T-cell (primary cell): ENCODE measurements at places on chromosomes 6 and 20.

- no peaks in the 10 kb centered on the region for H3K36me3 ChIP-seq
- H3K4me3 ChIP-seq, result peak overlapping the region; percentile 46
- peaks cover 23% of the 10 kb centered on the region for H3K4me1 ChIP-seq
- no peak for DNase-seq
Measured at GRCh38 chr6:135853227-135853626, 1.7 kb downstream of the PDE7B start.

- no peaks in the 10 kb centered on the region for H3K36me3 ChIP-seq
- H3K4me3 ChIP-seq, result no peak overlapping the region
- no peaks in the 10 kb centered on the region for H3K4me1 ChIP-seq
- no peak for DNase-seq
Measured at GRCh38 chr6:98498866-98499265, 335.5 kb upstream of the POU3F2 start.

DNA sequence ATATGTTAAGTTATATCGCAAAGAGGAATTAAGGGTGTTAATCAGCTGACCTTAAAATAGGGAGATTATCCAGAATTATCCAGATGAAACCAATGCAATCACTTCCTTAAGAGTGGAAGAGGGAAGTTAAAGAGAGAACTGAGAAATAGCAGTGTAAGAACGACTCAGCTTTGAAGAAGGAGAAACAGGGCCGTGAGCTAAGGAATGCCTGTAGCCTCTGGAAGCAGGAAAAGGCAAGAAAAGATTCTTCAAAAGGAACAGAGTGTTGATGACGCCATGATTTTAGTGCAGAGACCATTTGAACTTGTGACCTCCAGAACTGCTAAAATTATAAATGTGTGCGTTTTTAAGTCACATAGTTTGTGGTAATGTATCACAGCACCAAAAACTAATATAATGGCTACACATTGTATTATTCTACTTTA is 32.7 kb downstream of the ILRUN start:
- no peak overlapping the region for H3K27ac ChIP-seq
- no peak overlapping the region for H3K4me3 ChIP-seq
- peaks cover 6% of the 10 kb centered on the region for H3K4me1 ChIP-seq
- no peak for DNase-seq
- H3K27me3 ChIP-seq, result no peaks in the 10 kb centered on the region

GRCh38 chr6:4349931-4350330 is 214.6 kb upstream of the ECI2 start:
- H3K4me1 ChIP-seq, result no peaks in the 10 kb centered on the region
- no peak for DNase-seq
- H3K36me3 ChIP-seq, result no peaks in the 10 kb centered on the region
- H3K27ac ChIP-seq, result no peak overlapping the region
- no peak overlapping the region for H3K4me3 ChIP-seq

DNA sequence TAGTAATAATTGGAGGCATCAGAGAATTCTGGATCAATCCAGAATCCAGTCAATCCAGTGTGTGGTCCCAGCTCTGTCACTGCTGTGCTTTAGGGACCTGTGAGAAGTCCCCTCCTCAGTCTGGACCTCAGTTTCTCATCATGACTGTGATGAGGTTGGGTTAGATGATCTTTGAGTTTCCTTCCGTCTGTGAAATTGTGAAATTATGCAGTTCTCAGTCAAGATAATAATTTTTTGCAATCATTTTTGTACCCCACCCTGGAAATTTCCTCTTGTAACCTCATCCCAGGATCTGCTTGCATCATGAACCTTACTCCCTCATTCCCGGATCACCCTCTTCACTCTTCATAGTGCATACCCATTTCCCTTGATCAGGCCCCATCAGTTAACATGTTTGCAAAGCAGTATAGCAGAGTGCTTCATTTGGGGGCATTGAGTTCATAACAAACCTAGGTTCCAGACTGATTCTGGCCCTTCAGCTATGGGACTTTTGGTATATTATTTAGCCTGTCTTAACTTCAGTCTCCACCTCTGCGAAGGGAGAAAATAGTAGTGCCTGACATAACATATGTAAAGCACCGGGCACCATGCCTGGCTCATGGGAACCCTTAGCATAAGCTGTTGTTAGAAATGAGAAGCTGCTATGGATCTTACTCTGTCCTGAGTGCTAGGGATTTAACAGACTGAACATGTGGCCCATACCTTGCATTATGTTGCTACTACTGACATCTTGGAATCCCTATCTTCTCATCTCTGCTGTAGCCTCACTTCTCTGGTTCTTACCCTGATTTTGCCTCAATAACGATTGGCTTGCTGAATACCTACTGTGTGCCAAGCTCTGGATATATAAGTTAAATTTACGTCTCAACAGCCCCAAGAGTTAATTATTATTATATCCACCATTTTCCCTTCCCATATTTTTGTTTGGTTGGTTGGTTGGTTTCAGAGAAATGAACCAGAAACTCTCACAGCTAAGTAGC is 1.3 kb downstream of the ZNF76 start:
- H3K27me3 ChIP-seq, result no peaks in the 10 kb centered on the region
- DNase-seq, result no peak
- peak overlapping the region; percentile 99 for H3K4me3 ChIP-seq
- H3K27ac ChIP-seq, result peak overlapping the region; percentile 97
- H3K36me3 ChIP-seq, result no peaks in the 10 kb centered on the region
